ENCODE measurements at places on chromosomes 6 and 20.

DNA sequence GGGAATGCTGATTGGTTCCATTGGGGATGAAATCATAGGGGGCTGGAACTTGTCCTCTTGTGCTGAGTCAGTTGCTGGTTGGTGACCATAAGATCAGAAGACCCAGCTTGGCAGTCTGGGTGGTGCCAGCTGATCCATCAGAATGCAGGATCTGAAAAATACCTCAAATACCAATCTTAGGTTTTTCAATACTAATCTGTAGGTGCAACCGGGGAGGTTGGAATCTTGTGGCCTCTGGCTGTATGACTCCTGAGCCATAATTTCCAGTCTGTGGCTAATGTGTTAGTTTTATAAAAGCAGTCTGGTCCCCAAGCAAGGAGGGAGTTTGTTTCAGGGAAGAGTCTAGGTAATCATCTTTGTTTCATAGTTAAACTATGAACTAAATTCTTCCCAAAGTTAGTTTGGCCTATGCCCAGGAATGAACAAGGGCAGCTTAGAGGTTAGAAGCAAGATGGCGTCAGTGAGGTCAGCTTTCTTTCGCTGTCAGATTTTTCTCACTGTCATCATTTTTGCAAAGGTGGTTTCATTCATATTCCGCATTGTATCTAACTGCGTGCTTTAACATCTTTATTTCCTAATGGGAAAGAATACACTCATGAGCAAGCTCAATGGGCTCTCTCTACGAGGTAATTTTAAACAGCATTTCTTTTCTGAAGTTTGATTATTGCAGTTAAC is 2.0 kb downstream of the ARMH2 start:
- DNase-seq = no peak

- no peak for DNase-seq
Observed at GRCh38 chr6:112113918-112114317, 26.5 kb downstream of the FAM229B start.

DNA sequence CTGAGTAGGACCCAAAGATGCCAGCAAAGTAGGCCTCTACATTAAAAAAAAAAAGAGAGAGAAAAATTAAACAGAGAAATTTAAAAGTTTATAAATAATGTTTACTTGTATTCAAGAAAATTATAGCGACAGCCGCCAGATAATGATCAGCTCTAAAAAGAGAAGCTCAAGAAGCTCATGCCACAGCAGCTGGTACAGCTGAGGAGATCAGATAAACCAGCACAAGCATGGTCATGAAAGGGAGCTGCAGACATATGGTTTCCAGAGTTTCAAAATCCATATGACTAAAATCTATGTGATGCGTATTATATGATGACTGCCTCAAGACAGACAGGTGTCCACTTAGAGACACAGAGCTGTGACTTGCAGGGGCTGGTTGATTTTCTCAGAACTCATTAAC is 13.6 kb upstream of the HLA-C start:
- DNase-seq = no peak

DNA sequence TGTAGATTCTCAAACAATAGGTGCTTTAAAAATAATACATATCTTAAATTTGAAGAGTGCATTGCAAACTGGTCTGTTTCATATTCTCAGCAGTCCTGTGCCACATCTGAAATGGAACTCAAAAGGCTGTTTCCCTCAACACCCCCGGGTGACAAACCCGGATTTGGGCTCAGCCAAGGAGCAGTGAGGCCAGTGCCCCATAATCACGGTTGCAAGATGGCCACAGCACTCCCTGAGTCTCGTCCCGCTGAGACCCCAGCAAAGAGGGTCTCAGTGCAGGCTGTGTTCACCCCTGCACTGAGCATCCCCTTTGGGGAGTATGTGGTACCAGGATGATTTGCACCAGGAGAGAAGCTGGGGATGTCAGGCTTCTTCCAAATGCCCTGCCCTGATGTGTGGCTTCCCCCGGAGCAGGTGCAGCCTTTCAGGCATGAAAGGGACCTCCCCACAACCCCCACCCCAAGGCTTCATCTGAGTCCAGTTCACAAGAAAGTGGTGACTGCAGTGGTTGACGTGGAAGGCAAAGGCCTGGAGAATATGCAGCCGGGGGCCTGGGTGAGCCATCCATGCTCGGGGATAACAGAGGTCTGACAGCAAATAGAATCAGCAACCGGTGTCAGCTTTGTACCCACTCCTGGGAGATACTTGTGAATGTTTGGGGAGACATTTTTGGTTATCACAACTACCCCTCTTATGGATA is 202.9 kb downstream of the SYNDIG1 start:
- DNase-seq = no peak

- no peak for DNase-seq
Observed at GRCh38 chr6:1679031-1679687, 69.4 kb downstream of the FOXC1 start.

DNA sequence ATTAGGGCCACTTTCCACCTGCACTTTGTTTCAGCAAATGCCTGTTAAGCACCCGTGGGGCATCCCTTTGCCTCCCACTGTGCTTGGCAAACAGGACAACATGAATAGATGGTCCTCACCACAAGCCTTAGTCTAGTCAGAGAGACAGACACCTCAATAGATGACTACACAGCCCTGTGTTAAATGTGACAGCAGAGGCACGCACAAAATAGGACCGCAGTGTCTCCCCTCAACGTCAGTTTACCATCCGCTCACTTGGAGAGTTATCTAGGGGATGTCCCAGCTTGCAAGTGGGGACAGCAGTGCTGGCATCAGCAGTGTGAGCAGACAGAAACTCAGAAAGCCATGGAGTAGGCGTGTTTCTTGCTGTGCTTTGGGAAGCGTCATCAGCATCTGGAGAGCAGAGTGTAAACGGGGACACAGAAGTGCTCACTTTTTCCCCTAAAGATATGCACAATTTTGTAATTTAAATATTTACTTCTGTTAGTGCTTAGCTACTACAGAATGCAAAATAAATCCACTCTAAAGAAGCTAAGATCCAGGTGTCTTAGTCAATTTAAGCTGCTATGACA is 66.0 kb upstream of the TXNDC5 start:
- DNase-seq = no peak

DNA sequence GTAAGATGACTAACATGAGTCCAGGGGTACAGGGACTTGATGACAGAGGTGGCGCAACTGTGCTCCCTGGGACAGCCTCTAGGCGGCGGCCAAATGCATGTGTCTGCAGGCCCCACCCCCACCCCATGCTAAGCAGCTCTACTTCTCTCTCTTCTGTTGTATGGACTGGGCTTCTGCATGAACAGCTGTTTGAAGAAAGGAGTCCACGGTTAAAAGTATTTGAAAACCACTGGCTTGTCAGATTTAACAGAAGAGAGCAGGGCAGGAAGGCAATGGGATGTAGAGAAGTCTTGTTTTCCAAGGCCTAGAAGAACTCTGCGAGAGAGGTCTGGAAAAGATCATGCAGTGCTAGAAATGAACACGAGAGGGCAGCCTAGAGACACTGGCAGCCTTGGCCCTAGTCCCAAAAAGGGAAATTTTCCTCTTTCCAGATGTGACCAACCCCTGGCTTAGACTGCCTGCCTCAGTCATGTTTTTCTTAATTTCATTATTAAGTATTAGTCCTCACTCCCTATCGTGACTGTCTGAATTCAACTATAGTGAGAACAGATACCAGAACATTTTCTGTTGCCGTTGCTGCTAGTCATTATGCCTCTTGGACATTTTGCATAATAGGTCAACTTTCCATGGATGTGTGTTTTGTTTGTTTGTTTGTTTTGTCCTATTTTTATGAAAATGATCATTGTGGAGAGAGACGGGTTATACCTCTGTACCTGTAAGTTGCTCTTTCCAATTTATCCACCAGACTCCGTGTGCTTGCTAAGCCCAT is 265.0 kb downstream of the ADGRG6 start:
- peak; percentile 71 for DNase-seq

- no peak for DNase-seq
Observed at GRCh38 chr20:56689852-56690485, 60.9 kb downstream of the TFAP2C start.

- DNase-seq = no peak
Observed at GRCh38 chr6:129638055-129638684, 71.8 kb downstream of the ARHGAP18 start.

DNA sequence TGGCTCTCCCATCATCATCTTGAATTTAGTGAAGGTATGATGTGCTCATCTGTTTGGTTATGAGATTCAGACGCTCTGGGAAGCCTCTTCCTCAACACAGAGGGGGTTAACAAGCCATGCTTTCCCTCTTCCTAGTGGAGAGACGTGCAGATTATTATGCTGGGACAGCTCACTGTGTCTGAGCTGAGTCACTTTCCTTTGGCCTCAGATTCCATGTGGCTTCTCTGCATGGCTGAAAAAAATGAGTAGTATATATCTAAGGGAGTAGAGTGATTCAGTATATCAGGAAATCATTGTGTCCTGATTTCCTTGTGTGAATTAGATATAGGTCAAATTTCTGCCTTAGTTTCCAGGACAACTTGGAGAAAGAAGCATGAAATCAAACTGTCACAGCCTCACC is 52.6 kb downstream of the FIG4 start:
- no peak for DNase-seq
